ENCODE measurements at places on chromosomes 3 and 15. TPM values are rescaled to one million over a fixed set of nuclear protein-coding genes. Genes with fewer than 3 reads are reported as not detected.

DNA sequence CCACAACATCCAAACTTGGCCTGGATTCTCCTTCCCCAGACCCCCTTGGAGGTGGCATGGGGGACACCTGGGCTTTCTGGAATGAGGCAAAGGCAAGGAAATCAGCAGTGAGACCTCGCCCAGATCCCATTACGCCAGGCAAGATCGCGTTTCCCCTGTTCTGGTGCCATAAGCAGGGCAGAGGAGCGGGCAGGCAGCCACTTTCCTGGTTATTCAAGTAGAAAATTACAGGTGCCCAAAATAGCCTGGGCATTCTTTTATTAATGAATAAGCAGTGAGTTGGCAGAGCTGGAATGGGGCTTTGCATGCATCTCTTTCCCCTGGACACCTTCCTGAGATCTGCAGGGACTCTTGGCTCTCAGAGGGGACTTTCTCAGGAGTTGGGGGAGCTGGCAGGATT, 31.5 kb upstream of the FAM107A start:
- no peaks in the 10 kb centered on the region for H3K36me3 ChIP-seq
- no peak for DNase-seq
- no peak overlapping the region for H3K27ac ChIP-seq
- H3K27me3 ChIP-seq = peaks cover 6% of the 10 kb centered on the region
- peaks cover 4% of the 10 kb centered on the region for H3K4me1 ChIP-seq

Gene UBAP1L
- 2.7 TPM for total RNA-seq

GRCh38 chr3:130820976-130821375, 72.9 kb upstream of the ATP2C1 start:
- H3K27ac ChIP-seq = no peak overlapping the region
- H3K4me3 ChIP-seq = no peak overlapping the region
- peaks cover 2% of the 10 kb centered on the region for H3K27me3 ChIP-seq
- H3K36me3 ChIP-seq = no peaks in the 10 kb centered on the region
- no peak for DNase-seq

DNA sequence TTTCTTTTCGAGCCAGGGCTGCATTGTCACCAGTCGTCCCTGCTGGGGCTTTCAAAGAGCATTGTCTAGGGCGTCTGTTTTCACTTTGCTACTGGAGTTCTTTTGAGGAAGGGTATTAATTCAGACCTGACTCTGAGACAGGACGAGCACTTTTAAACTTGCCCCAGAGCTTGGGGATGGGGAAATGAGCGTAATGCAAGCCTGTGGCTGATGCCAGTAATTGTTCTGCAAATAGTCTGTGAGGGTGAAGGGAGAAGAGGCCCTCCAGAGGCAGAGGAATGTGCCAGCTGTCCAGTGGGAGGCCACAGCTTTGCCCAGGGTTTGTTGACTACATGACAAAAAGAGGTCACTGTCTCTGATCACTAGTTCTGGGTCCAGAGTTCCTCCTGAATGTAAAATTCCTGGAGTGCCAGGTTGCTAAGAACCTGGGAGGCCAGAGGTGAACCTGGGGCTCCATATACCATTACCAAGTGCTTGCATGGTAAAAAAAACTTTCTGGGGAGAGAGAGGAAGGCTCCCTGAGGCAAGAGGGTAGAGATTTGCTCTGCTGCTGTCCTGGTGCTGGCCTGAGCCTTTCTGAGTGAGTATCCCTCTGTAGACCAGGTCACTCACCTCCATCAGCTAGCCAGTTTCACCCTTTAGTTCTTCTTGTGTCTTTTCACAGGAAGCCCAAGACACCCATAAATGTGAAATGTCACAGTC, 14.8 kb downstream of the EEFSEC start:
- no peak overlapping the region for H3K27ac ChIP-seq
- no peak for DNase-seq
- H3K36me3 ChIP-seq = peaks cover 4% of the 10 kb centered on the region
- H3K4me3 ChIP-seq = no peak overlapping the region
- no peaks in the 10 kb centered on the region for H3K27me3 ChIP-seq

DNA sequence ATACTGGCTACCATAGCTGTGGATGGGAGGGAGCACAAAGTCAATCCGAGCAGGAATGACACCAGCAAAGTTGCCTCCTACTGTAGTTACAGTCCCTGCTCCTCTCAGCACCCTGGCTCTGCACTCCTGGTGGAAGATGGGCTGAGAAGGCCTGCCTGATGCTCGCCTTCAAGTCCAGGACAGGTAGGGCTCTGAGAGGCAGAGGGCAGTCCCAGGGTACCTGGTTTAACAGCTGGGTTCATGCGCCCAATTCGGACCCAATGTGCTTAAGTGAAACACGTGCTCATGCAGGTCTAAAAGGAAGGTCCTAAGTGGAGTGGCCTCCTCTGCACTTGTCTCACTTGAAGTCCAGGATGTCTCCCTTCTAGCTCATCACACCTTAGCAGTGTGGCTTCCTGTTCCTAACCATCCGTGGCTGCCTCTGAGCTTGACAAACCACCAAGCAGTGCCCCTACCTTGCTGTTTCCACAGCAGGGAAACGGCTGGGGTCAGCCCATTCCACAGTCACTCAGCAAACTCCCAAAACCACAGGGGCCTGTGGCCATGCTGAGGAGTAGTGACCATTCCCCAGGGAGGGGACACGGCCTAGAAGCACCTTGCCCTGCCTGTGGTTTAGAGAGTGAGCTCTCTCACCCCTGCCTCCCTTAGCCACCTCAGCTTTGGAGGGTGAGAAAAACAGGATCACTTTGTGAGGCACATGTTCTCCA, 3.9 kb upstream of the MUSTN1 start:
- no peak overlapping the region for H3K27ac ChIP-seq
- H3K4me1 ChIP-seq = peaks cover 23% of the 10 kb centered on the region
- peaks cover 2% of the 10 kb centered on the region for H3K36me3 ChIP-seq
- no peak overlapping the region for H3K4me3 ChIP-seq

- no peak for DNase-seq
- no peaks in the 10 kb centered on the region for H3K36me3 ChIP-seq
- H3K4me1 ChIP-seq = no peaks in the 10 kb centered on the region
- no peaks in the 10 kb centered on the region for H3K27me3 ChIP-seq
- no peak overlapping the region for H3K4me3 ChIP-seq
Measured at GRCh38 chr3:94619643-94620042, 556.8 kb downstream of the NSUN3 start.

GRCh38 chr3:157160658-157161424, 894 bp upstream of the CCNL1 start:
- H3K4me3 ChIP-seq = peak overlapping the region; percentile 84
- peak overlapping the region; percentile 97 for H3K27ac ChIP-seq
- peaks cover 32% of the 10 kb centered on the region for H3K4me1 ChIP-seq
- H3K36me3 ChIP-seq = peaks cover 50% of the 10 kb centered on the region

DNA sequence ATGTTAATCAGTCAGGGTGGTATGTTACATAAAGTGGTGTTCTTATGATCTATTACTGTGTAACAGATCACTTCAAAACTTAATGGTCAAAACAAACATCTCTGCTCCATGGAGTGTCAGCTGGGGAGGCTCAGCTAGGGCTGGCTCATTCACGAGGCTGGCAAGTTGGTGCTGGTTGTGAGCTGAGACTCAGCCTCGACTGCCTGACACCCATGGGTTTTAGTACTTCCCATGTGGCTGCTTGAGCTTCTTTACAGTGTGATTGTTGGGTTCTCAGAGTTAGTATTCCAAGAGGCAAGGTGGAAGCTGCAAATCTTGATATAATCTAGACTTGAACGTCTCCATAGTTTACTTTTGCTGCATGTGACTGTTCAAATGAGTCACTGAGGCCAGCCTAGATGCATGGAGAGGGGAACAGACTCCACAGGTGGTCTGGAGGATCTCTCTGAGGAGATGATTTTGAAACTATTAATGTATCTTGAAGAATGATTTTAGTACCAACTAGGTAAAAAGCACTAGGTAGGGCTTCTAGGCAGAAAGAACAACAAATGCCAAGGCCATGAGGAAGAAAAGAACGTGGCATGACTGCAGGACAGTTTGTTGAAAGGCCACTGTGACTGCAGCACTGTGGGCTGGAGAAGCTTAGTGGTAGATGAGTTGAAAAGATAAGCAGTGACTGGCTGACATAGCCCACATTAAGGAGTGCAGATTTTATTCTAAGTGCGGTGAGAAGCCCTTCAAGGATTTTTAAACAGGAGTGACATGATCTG, 281.1 kb upstream of the PROK2 start:
- no peaks in the 10 kb centered on the region for H3K36me3 ChIP-seq
- H3K4me3 ChIP-seq = no peak overlapping the region
- H3K27ac ChIP-seq = no peak overlapping the region
- H3K4me1 ChIP-seq = peaks cover 6% of the 10 kb centered on the region

Gene SLC7A14
- total RNA-seq = not detected

- no peak overlapping the region for H3K4me3 ChIP-seq
- peaks cover 19% of the 10 kb centered on the region for H3K27me3 ChIP-seq
- no peak for DNase-seq
- no peaks in the 10 kb centered on the region for H3K36me3 ChIP-seq
- H3K4me1 ChIP-seq = no peaks in the 10 kb centered on the region
Measured at GRCh38 chr3:110925798-110926197, 145.8 kb upstream of the NECTIN3 start.

- DNase-seq = no peak
- H3K4me3 ChIP-seq = no peak overlapping the region
- peaks cover 62% of the 10 kb centered on the region for H3K4me1 ChIP-seq
Measured at GRCh38 chr3:9899289-9899791, 3.3 kb upstream of the IL17RE start.

Gene SOX14
- total RNA-seq = not detected

DNA sequence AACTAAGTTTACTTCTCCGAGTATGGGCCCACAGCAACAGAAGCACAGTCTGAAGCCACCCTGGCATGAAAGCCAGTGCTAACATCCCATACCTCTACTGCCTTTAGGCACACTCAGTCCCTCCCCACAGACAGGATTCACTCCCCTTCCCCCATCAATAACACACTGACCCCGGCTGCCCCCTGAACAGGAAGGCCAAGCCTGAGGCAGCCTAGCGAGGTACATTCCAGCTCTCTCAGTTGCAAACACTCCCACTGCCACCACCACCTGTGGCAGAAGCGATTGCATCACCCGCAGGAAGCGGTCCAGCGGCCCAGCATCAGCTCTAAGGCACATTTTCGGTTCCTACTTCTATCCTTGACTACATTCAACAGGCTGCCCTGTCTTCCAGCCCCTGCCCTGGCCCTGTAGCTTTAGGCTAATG, 7.0 kb upstream of the BMF start:
- peak; percentile 78 for DNase-seq
- peak overlapping the region; percentile 88 for H3K27ac ChIP-seq
- H3K4me3 ChIP-seq = no peak overlapping the region
- H3K36me3 ChIP-seq = no peaks in the 10 kb centered on the region

DNA sequence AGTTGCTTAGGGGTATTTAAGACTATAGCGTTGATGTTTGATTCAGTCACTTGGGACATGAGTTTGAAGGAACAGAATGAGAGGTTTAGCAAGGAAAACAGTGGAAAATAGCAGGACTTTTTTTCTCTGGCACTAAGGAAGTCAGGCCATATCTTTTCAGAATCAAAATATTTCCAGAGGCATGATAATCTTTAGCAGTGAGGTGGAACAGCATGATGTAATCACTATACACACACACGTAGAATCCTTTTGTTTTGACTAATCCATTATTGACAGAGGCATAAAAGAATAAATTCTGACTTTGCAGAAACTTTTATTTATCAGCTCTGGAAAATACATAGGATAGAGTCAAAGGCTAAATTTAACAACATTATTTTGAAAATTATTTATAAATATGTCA, 174.1 kb downstream of the ZPLD1 start:
- H3K4me1 ChIP-seq = no peaks in the 10 kb centered on the region
- H3K27me3 ChIP-seq = peaks cover 2% of the 10 kb centered on the region
- H3K4me3 ChIP-seq = no peak overlapping the region
- no peak for DNase-seq

- no peaks in the 10 kb centered on the region for H3K36me3 ChIP-seq
- no peak overlapping the region for H3K27ac ChIP-seq
- DNase-seq = no peak
- no peaks in the 10 kb centered on the region for H3K4me1 ChIP-seq
- peaks cover 8% of the 10 kb centered on the region for H3K27me3 ChIP-seq
Measured at GRCh38 chr3:61353382-61353781, 102.1 kb upstream of the FHIT start.

- no peak overlapping the region for H3K27ac ChIP-seq
- H3K4me3 ChIP-seq = no peak overlapping the region
- H3K27me3 ChIP-seq = no peaks in the 10 kb centered on the region
Measured at GRCh38 chr3:79167651-79168416, 600.0 kb downstream of the ROBO1 start.

Gene DZIP1L
- not detected for total RNA-seq

- no peaks in the 10 kb centered on the region for H3K27me3 ChIP-seq
- H3K4me3 ChIP-seq = no peak overlapping the region
- no peak overlapping the region for H3K27ac ChIP-seq
- no peaks in the 10 kb centered on the region for H3K36me3 ChIP-seq
- no peak for DNase-seq
Measured at GRCh38 chr3:177563792-177564191, 366.5 kb upstream of the TBL1XR1 start.

Gene C3orf49
- not detected for total RNA-seq

Gene NEK11
- 1.0 TPM for total RNA-seq

Gene RMDN3
- total RNA-seq = 12.3 TPM

DNA sequence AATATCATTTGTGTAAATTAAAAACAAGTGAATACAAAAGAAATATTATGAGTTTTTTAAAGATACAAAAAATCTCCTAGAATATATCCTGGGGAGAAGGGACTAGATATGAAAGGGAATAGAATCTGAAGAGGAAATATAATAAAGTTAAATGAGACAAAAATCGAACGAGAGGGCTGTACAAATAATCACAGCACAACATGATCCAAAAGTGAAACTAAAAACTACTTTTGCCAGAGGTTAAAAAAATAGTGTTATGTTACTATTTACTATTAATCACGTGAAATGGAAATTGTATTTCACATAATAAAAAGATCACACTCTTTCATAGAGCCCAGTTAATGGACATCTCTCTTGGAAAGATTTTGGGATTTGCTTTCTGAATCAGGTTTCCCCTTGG, 28.6 kb downstream of the CGGBP1 start:
- no peak overlapping the region for H3K27ac ChIP-seq
- no peaks in the 10 kb centered on the region for H3K36me3 ChIP-seq
- peaks cover 32% of the 10 kb centered on the region for H3K4me1 ChIP-seq
- DNase-seq = no peak

DNA sequence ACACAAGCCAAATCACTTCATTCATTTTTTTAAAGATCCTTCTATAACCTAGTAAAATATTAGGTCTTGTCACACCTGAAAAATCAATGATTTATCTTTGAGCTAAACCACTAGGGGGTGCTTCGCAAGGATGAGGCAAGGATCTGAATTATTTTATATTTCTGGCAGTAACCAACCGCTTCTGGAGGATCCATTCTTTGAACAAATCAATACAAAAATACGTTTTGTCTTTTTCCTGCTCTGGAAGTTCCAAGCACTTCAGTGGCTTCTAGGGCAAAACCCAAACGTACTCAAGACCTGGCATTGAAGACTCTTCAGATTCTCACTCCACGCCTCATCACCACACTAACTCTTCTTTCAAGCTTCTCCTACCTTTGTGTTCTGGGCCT, 486 bp downstream of the LSG1 start:
- DNase-seq = peak; percentile 44
- peaks cover 20% of the 10 kb centered on the region for H3K36me3 ChIP-seq
- H3K27me3 ChIP-seq = peaks cover 2% of the 10 kb centered on the region

Gene UTS2B
- total RNA-seq = not detected

GRCh38 chr3:147377412-147378367, 28.7 kb downstream of the ZIC4 start:
- no peak overlapping the region for H3K4me3 ChIP-seq
- DNase-seq = no peak
- H3K27me3 ChIP-seq = peaks cover 66% of the 10 kb centered on the region
- no peak overlapping the region for H3K27ac ChIP-seq

- DNase-seq = no peak
- no peaks in the 10 kb centered on the region for H3K4me1 ChIP-seq
- H3K27me3 ChIP-seq = no peaks in the 10 kb centered on the region
Measured at GRCh38 chr3:41888368-41889076, 73.4 kb downstream of the ULK4 start.
